ENCODE measurements at places on chromosomes 13 and 19.

DNA sequence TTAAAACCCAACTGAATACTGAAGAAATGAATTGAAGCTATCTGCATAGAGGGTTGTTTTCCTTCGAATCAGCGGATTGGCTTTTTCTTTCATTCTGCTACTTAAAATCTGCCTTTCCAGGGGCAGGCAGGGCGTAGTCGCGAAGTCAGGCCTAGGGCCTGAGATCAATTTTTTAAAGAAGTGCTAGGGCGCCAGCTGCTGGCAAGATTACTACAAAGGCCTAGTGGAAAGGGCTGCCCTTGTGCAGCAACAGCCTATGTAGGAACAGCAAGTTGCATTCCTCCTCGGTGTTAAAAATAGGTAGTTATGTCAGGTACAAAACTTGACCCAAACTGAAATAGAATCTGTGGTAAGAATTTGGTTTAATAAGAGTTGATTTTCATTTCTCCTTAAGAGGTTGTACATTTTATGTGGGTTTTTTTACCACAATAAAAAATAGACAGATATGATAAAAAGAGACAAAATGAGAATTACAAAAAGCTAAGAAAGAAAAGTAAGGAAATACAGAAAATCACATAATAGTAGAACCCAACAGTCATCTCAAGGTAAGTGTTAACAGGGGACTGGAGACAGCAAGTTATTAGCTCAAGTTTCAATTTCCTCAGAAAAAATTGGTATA lies 9.5 kb upstream of the URAD start:
- no peak for DNase-seq

- no peak for DNase-seq
Measured at GRCh38 chr19:6416658-6417405, 7.8 kb downstream of the KHSRP start.

- no peak for DNase-seq
Measured at GRCh38 chr19:12085074-12085818, 20.7 kb downstream of the ZNF844 start.

GRCh38 chr13:94162289-94162688 lies 317.2 kb downstream of the DCT start:
- DNase-seq = no peak

GRCh38 chr19:1177322-1178114 lies 3.5 kb upstream of the SBNO2 start:
- no peak for DNase-seq

DNA sequence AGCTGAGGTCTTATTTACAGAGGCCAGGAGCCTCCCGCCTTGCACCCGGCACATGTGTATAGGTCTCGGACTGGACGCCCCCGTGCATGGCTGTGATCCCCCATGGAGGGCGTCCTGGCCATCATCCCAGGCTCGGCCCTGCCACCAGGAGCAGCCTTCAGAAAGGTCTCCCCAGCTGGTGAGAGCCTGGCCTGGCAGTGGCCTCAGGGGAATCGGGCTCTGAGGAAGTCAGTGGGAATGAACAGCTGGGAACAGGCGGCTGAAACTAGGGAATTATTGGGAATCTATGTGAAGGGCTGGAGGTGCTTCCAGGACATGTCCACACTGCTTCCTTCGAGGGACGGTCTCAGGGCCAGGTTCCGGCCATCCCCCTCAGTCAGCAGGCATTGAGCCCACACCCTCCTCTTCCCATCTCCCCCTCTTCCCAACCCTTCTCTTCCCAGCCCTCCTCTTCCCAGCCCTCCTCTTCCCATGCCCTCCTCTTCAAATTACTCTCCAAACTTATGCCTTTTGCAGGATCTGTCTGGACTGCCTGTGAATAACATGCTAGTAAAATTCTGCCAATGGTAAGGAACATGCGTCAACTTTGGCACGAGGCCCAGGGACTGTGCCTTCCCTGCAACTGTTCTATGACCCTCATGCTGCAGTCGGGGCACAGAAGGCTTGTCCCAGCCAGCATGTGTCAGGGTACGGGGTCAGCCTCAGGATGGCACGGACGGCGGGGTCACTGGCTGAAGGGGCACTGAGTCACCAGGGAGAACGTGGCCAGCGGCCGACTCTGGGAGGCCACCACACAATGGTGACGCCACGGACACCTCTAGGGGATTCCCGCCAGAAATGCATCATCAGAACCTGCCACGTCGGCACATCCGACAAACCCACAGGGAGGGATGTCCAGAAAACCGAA lies 24.2 kb upstream of the C13orf46 start:
- no peak for DNase-seq

- no peak for DNase-seq
Measured at GRCh38 chr19:39515551-39516191, 732 bp downstream of the SELENOV start.

- no peak for DNase-seq
Measured at GRCh38 chr13:78401873-78402707, 201.3 kb downstream of the POU4F1 start.

- DNase-seq = no peak
Measured at GRCh38 chr19:10195199-10195519, 406 bp upstream of the DNMT1 start.

DNA sequence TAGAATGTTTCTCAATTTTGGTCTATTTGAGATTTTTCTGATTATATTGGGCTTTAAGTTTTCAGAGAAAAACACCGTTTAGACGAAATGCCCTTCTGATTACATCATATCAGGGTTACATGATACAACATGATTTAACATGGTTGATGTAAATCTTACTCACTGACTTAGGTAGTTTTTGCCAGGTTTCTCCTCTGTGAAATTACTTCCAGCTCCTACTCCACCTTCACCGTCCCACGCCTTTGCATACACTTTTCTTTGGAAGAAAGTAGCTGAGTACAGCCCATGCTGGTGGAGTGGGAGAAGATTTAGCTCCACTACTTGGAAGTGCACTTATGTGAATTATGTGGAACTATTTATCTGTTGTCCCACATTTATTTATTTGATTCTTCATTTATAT lies 433.2 kb upstream of the KLHL1 start:
- DNase-seq = no peak

DNA sequence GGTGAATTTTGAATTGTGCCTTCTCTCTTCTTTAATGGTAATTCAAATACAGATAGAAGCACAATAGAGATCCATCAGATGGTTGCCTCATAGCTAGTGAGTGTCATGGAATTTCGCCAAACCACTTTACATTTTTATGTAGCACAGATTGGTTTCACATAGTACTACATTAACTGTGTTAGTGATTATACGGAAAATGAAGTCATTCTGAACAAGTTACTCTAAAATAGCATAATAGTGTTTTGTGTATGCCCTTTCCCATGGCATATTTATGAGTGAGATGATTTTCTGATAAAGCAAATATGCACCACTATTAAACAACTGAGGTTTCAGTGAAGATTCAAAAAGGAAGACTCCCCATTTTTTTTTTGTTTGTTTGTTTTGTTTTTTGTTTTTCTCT lies 1623.5 kb downstream of the PCDH9 start:
- no peak for DNase-seq

GRCh38 chr13:28467034-28467433 lies 27.9 kb downstream of the FLT1 start:
- no peak for DNase-seq

GRCh38 chr19:44661904-44662303 lies 9.4 kb upstream of the CEACAM19 start:
- no peak for DNase-seq

- no peak for DNase-seq
Measured at GRCh38 chr19:55461974-55462626, 658 bp upstream of the ISOC2 start.

- DNase-seq = no peak
Measured at GRCh38 chr19:18282021-18282787, 782 bp upstream of the JUND start.

- no peak for DNase-seq
Measured at GRCh38 chr19:46133101-46133627, 8.7 kb upstream of the IGFL3 start.

DNA sequence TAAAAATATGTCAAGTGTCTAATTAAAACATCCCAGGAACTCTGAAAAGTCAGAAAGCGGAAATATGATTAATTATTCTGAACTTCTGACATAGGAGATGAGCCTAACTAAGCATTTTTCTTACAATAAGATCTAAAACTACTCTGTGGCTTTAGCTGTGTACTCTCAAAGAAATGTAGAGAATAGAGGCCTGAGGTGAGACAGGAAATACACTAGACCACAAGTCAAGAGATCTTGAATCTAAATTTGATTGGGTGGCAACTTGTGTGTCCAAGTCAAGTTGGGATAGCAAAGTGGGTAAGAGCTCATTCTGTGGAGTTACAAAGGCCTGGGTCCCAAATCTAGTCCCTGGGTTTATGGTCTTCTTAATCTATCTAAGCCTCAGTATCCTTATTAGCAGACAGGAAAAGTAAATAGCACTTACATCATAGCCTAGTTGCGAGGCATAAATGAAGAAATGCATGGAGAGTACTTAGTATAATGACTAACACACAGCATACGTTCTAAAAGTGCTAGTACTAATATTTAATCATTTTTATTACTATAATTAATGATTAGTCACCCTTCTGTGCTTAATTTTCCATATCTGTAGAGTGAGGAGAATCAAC lies 9.4 kb upstream of the LRRC63 start:
- DNase-seq = no peak

DNA sequence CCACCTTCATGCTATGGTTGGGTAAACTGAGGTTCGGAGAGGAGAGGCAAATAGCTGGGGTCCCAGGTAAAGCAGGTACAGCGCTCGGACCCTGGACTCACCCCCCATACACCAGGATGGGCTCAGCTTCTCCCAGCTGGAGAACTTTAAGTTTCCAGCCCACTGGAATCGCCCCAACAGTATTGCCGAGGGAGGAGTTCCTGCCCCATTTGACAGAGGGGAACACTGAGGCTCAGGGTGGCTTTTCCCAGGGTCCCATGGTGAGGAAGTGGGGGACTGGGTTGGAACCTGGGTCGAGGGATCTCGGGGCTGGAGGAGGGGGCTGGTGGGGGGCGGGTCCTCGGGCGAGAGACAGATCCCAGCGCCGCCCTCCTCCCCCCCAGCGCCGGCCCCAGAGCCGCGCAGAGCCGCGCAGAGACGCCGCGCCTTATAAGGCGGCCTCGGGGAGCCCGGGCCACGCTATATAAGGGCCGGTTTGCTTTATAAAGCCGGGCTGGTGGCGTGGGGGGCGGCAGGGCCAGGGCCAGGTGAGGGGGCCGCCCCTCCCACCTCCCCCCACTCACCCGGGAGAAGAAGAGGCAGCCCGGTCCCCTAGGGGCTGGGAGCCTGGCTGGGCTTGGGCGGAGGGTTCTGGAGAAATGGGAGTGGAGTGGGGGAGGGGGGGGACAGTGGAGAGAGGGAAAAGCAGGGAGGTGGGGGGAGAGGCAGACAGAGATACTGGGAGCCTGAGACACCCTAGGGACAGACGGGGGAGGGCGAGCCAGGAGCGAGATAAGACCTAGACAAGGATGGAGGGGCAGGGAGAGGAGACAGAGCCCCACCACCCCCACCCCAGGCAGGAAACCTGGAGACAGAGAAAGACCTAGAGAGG lies 1.1 kb downstream of the CNN1 start:
- DNase-seq = no peak

- DNase-seq = no peak
Measured at GRCh38 chr19:49539192-49539952, 11.6 kb downstream of the RCN3 start.

- no peak for DNase-seq
Measured at GRCh38 chr13:102198418-102199311, 203.2 kb downstream of the FGF14 start.

DNA sequence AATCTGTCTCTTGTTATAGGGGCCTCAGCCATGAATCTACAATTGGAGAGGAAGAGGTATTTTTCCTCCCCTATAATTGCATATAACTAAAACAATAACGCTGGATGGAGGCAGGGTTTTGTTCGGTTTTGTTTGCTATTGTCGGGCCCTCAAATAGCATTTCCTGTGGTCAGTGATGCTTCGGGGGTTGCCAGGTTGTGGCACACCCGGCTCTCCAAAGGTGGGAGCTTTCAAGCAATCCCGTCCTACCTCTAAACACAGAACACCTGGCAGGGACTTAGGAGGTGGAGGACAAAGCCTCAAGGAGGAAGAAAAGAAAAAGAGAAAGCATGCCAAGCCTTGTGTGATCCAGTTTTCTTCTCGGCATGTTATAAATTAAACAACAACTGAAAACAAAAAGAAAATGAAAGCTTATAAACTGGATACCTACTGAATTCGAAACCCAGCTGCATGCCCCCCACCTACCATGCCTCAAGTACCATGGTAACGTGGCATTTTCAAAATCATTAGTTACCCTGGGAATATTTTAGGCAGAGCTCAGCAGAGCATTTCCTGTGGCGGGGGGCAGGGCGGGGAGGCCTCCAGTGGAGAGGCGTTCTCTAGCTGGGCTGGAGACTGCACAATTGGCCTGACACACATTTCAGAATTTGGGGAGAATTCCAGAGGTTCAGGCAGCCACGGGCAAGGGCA lies 213.8 kb downstream of the DCLK1 start:
- no peak for DNase-seq

- no peak for DNase-seq
Measured at GRCh38 chr19:39132344-39132969, 6.9 kb downstream of the PAK4 start.

DNA sequence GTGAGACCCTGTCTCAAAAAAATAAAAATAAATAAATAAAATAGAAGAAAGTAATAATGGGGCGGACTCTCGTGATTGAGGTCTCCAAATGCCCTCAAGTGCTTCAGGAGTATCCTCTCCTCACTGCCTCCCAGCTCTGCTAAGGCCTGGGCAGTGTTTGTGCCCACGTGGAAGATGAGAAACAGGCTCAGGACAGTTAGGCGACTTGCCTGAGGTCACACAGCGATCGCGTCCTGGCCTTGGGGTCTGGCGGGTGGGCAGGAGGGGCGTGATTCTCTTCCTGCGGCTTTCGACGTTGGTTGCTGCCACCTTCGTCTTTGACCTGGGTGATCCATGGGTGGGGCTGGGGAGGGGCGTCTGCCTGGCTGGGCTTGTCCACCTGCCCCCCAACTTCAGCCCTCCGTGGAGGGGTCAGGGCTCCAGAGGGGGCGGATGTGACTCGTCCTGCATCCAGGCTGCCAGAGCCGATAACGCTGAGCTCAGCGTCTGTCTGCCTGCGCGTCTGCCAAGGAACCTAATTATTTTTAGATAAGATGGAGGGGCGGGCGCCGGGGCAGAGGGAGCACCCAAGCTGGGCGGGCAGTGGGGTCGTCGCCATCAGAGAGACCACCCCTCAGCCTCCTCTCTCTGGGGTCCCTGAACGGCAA lies 56.9 kb downstream of the NFIC start:
- no peak for DNase-seq

DNA sequence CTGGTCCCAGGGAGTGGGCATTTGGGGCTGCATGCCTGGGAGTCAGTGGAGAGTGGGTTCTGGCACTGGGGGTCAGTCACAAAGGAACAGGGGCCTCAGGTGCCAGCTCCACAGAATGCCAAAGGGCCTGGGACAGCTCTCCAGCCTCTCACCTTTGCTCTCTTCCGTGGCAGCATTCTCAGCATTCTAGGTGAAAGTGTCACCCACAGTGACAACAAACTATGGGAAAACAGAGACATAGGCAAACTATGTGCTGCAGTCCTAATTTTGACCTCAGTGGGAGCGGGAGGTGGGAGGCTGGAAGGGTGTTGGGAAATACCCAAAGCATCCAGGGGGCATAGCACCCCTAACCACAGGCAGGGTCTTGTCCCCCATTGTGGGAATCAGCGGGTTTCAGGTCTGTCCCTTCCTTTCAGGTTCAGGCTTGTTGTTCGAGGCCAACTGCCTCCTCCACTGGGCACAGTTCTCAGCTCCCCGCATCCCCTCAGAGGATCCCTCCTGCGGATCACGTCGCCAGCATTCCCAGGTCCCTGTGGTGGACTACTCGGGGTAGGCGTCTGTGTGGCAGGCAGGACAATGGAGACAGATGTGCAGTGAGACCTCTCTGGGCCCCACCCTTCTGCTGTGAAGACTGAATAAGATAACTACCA lies 52.4 kb downstream of the TSHZ3 start:
- DNase-seq = no peak

Measured in T-helper 9 cell (primary cell).